ENCODE measurements at places on chromosomes 4 and X.

GRCh38 chr4:85128246-85129204 is 162.0 kb upstream of the WDFY3 start:
- DNase-seq: no peak

DNA sequence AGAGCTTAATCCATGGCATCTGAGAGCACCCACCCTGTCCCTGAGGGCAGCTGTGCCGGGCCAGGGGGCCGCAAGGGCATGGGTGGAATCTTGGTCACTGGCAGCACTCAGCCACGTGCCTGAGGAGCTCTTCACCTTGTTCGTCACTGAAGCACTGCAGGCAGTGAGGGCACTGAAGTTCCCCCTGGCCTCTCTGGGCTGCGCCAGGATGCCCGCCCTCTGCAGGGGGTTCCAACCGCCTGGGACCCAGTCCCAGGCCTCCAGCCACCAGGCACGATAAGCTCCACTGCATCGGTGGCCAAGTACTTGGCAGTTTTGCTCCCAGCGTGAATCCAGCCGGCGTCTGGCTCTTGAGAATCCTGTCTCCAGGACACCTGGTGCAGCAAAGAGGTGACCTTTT is 96.4 kb upstream of the MED14 start:
- DNase-seq: no peak

DNA sequence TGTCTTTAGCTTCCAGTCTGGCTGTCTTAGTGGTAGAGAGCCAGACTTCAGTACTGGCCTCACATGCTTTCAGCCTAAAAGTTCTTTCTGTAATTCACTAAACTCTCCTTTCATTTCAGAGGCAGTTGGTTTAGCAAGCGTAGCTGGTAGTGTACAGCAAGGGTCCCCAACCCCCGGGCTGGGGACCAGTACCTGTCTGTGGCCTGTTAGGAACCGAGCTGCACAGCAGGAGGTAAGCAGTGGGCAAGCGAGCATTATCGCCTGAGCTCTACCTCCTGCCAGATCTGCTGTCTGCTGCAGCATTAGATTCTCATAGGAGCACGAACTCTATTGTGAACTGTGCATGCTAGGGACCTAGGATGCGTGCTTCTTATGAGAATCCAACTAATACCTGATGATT is 72.0 kb downstream of the QRFPR start:
- no peak for DNase-seq

DNA sequence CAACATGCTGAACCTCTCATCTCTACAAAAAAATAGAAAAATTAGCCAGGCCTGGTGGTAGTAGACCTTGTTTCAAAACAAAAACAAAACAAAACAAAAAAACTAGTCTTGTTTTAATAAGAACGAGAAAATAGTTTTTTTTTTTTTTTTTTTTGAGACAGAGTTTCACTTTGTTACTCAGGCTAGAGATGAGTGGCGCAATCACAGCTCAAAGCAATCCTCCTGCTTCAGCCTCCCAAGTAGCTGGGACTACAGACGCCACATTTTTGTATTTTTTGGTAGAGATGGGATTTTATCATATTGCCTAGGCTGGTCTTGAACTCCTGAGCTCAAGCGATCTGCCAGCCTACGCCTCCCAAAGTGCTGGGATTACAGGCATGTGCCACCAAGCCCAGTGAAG is 47.7 kb upstream of the UGDH start:
- no peak for DNase-seq

DNA sequence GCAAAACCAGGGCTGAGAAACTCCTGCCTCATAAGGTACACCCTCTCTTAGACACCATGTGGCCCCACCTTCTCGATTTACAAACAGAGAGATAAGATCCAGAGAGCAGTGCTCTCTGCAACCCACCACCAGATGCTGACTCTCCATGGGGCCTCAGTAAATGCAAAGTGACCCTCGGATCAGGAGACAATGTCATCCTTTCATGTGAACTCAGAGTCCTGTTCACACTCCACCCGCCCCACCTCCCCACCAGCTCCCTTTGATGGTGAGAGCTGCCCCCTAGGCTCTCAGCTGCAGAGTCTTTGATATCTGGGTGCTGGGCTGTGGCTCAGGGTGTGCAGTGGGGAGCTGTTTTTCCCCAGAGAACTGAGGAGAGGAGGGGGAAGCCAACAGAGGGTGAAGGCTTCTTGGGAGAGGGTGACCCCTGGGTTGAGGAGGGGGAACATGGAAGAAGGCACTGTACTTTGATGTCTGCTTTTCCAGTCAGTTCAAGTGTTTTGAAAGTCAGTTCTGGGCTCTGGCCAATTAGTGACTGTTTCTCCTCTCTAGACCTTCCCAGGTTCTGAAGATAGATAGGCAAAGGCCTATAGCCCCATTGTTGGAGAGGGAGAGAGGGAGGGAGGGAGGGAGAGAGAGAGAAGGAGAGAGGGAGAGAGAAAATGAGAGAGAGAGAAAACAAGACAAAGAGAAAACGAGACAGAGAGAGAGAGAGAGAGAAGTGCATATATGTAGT is 88.2 kb downstream of the SCD5 start:
- no peak for DNase-seq

- no peak for DNase-seq
Measured at GRCh38 chrX:38175139-38175538, 45.5 kb downstream of the SRPX start.

GRCh38 chr4:71713611-71714203 is 70.2 kb downstream of the GC start:
- no peak for DNase-seq

GRCh38 chrX:100625985-100626491 is 10.6 kb downstream of the TSPAN6 start:
- no peak for DNase-seq

DNA sequence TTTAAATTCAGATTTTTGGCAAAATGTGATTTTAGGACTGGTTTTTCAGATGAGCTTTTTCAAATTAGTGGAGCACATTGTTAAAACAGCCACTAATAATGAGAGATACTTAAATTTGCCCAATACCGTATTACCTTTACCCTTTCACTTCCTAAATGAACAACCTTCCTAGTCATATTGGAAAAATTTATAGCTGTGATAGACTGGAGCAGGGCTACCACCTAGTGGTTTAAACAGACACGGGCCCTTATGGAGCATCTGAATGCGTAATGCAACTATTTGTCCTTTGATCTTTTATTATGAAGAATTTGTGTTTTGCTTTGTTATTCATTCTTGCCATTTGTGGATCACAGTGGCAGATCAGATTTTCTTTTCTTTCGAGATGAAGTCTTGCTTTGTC is 72.7 kb downstream of the KDM6A start:
- no peak for DNase-seq

GRCh38 chr4:119695216-119695615 is 66.6 kb upstream of the PDE5A start:
- DNase-seq: no peak

- DNase-seq: no peak
Measured at GRCh38 chrX:40199704-40200103, 101.9 kb upstream of the BCOR start.

- no peak for DNase-seq
Measured at GRCh38 chr4:141124224-141124623, 9.0 kb downstream of the RNF150 start.

DNA sequence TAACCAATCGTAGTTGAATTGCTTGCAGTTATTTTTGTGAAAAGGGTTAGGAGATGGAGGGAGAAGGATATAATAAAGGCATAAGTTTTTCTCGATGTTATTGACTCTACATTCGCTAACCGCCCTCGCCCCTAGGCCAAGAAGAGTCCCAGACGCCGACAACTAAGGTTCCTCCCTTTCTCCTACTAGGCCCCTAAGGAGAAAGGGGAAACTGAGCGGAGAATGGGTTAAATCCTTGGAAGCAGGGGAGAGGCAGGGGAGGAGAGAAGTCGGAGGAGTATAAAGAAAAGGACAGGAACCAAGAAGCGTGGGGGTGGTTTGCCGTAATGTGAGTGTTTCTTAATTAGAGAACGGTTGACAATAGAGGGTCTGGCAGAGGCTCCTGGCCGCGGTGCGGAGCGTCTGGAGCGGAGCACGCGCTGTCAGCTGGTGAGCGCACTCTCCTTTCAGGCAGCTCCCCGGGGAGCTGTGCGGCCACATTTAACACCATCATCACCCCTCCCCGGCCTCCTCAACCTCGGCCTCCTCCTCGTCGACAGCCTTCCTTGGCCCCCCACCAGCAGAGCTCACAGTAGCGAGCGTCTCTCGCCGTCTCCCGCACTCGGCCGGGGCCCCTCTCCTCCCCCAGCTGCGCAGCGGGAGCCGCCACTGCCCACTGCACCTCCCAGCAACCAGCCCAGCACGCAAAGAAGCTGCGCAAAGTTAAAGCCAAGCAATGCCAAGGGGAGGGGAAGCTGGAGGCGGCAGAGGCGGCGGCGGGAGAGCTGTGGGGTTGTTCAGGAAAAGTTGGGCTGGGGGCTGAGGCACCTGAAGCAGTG is 5.9 kb downstream of the ATOH1 start:
- DNase-seq: no peak

- no peak for DNase-seq
Measured at GRCh38 chr4:123671636-123672404, 275.2 kb downstream of the SPRY1 start.

DNA sequence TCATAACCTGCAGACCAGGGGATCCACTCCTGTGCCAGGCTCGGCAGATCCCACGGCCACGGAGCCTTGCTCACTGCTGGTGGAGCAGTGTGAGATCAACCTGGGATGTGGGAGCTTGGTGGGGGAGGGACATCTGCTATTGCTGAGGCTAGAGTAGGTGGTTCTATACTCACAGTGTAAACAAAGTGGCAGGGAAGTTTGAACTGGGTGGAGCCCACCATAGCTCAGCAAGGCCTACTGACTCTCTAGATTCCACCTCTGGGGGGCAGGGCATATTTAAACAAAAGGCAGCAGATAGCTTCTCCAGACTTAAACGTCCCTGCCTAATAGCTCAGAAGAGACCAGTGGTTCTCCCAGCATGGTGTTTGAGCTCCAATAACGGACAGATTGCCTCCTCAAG is 54.7 kb upstream of the EPHA5 start:
- DNase-seq: no peak

GRCh38 chr4:48064349-48064748 is 47.8 kb downstream of the NIPAL1 start:
- DNase-seq: no peak

GRCh38 chr4:10013722-10014121 is 7.6 kb downstream of the SLC2A9 start:
- DNase-seq: peak; percentile 4

- DNase-seq: peak; percentile 62
Measured at GRCh38 chr4:173168396-173169177, at the start of gene GALNT7. GALNT7 (plus strand) TSS chr4:173168811; CDS start chr4:173168836, 25 bp downstream.

DNA sequence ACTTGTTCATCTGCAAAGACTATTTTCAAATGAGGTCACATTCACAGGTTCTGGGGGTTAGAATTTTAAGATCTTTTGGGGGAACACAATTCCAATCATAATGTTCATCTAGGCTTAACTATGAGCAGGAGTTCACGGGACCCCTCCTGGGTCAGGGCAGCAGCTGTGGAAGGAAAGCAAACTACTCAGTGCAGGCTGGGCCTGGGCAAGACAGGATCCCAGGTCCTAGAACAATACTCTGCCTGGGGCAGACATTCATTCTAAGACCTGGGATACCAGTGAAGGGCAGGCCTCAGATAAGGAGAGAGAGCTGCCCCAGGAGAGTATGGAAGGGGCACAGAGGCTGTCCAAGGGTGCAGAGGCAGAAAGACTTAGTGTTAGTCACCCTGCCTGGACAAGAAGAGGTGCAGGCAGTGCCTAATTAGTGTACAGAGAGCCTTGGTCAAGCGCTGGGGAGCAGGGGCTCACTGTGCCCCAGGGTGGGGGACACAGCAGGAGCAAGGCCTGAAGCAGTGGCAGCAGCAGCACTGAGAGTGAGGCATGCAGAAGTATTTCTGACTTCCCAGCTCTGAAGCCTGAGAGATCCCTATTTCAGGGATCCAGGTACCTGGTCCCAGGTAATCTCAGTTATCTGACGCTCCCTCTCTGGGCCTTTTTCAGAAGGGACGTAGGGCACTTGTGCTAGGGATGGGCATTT is 123.0 kb upstream of the MAMLD1 start:
- DNase-seq: no peak

DNA sequence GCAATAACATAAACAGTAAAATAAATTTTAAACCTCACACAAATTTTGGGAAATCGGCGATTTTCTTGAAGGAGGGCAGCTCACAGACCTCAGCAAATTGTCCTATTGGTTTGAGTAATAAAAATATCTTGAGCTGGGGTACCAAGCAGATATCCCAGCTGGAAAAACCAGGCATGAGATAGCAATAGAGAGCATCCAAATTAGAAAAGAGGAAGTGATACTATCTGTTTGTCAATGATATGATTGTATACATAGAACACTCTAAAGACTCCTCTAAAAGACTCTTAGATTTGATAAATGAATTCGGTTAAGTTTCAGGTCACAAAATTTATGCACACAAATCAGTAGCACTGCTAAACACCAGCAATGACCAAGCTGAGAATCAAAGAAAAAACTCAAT is 90.5 kb upstream of the ACTRT1 start:
- DNase-seq: no peak

GRCh38 chr4:165379678-165380064 is 863 bp downstream of the CPE start:
- DNase-seq: no peak

- DNase-seq: no peak
Measured at GRCh38 chr4:141246243-141246642, 25.5 kb downstream of the ZNF330 start.

- no peak for DNase-seq
Measured at GRCh38 chr4:39037491-39037825, 5.2 kb upstream of the TMEM156 start.

DNA sequence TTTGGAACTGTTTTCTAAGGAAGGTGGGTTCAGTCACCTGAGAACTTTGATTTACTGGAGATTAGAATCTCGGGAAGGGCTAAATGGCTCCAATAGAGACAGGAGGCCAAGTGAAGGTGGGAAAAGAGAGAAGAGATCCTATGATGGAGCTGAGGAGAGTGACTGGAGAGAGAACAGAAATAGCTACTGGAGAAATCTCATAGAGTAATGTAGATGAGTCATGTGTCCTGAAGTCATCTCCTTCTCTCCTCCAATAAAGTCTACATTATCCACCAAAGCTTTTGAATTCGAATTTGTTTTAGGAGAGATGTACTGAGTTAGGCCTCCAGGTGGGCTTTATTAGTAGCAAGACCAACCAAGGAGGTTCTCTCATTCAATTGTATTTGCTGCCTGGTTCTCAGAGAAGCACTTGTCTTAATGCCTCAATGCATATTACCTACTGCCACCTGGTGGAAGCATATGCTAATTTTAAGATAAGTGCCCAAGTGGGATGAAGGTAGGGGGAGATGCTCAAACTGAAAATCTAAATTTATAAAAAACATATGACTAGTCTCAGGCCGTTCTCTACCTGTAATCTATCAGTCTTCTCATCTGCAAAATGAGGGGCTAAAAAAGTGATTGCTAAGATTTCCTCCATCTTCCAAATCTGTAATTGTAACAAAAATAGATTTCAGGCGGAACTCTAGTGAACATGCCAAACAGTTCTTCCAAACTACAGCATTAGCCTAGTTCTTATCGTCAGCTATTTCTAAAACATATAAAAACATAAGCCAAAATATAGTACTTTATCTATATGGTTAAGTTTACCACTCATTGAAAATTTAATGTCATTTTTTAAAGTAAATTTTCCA is 24.4 kb downstream of the TXK start:
- DNase-seq: no peak

- no peak for DNase-seq
Measured at GRCh38 chr4:70703619-70704214, 15.4 kb downstream of the UTP3 start.
